ENCODE measurements at places on chromosomes 12 and 14.

DNA sequence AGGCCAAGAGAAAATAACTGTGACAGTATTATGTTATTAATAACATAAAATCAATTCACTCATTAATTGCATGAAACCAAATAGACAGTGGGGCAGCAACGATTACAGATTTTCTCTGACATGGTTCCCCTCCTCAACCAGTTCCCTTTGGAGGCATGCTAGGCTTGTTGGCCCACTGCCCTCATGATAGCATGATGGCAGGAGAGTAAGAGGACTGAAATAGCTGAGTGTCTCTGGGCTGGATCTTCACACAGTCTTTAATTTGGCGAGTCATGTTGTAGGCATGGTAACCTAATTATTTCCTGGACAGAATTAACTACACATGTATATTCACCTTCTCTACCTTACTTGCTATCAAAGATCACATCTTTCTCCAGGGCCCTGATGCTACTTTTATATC is 266.2 kb upstream of the PELI2 start:
- no peak for DNase-seq

DNA sequence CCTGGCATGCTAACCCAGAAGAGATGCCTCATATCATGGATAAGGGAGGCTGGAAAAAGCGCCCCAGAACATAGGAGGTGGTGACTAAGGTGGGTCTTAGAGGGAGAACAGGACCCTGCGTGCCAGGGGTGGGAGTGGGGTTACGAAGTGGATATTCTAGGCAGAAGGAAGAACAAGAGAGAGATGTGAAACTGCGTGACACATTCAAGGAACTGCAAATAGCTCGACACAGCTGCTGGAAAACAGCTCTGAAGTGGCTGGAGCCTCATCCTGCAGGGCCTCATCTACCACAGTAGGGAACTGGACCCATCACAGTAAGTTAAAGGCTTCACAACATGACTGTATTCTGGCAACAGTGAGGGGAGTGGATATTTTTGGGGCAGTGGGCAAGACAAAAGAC is 61.1 kb downstream of the RNF34 start:
- no peak for DNase-seq

DNA sequence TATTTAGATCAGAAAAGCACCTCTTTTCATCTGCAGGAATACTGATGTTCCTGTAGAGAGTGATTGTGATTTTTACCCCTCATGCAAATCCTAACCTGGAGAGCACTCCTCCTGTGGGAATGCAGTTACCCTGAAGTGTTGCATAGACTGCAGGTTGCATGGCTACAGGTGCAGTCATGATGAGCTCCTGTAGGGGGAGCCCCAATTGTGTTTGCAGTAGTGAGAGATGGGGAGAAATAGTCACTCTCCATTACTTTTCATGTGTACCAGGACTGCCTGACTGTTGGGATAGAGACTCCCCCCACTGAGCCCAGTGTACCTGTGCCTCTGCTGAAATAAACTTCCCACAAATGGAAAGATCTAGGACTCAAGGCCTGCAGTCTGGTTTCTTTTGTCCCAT is 1086.5 kb downstream of the SLC6A15 start:
- no peak for DNase-seq

DNA sequence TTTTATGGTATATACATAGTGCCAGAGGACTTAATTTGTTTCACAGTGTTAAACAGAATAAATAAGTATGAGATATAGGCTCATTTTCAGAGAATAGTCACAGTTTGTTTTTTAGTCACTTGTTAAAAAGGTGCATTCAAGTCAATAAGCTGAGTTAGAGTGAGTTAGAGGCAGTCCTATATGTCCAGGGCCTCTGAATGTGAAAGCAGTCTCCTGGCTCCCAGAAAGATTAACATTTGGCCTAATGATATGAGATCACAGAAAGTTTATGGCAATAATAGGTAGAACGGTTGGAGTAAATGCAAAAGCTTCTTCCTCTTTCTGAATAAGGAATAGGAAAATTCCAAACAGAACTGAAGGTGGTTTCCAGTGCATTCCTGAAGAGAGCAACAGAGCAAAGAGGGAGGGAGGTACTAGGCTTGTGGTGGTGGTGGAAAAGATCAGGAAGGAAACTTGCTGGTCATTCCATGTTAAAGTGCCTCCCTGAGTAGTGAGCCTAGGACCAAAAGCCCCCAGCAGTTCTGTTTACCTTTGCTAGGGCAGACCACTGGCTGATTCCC is 54.4 kb downstream of the SLC38A4 start:
- no peak for DNase-seq

GRCh38 chr12:89494411-89495231 is 30.0 kb downstream of the GALNT4 start:
- DNase-seq, result no peak

DNA sequence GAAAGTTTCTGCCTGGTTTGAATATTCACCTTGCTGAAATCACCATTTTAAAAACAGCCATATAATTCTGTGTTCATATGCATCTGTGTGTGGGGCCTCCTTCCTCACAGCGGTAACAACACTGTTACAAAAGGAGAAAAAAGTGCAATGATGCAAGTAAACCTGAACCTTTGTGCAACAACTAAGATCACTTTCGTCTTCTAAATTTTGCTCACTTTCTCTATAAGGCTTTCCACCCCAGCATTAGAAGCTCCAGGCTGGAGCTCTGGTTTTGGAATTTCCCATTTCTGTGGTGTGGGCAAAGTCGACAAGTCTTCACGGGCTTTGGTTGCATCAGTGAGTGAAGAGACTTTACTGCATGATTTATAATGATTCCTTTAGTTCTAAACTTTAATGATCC is 18.4 kb downstream of the FGD6 start:
- no peak for DNase-seq

Data from T-helper 17 cell (primary cell).